AG04450 (cell line): ENCODE measurements at places on chromosomes 5 and 9.

- DNase-seq = no peak
Measured at GRCh38 chr5:85109616-85110015, 724.9 kb upstream of the EDIL3 start.

DNA sequence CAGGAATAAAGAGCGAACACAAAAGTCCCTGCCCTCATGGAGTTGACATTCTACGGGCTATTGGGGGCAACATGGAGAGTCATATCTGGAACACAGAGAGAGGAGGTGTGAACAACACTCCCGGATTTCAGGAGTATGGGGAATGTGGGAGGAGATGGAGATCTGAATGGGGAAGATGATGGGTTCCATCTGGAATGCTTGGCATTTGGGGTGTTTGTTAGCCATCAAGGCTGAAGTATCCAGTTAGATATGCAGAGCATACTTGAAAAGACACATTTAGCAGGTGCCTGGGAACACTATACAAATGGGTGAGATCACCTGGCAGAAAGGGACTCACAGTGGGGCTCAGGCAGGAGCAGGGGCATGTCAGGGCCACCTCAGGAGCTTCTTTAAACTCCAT lies 61.1 kb downstream of the EGFLAM start:
- DNase-seq = no peak

- DNase-seq = no peak
Measured at GRCh38 chr9:36745977-36746376, 173.3 kb downstream of the MELK start.

- no peak for DNase-seq
Measured at GRCh38 chr5:116881921-116882531, 307.4 kb upstream of the SEMA6A start.

GRCh38 chr9:93129691-93130500 lies 4.2 kb downstream of the NINJ1 start:
- DNase-seq = no peak

DNA sequence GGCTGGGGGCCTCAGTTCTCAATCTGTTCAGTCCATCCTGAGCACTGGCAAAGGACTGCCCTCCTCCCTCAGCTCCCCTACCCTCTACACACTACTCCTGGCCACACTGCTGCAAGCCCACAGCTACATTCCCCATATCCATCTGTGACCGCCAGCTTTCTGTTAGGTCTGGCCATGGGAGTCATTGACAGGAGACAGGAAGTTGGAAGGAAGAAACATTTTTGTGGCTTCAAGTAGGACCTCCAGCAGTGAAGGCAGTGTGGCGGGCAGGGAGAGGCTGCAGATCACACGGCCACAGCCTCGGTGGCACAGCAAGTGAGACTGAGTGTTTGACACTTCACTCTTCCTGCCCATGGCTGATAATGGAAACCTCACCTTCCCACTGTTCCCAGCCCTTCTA lies 55.9 kb downstream of the SECISBP2 start:
- no peak for DNase-seq
